Adrenal gland (tissue), 19 donors: ENCODE measurements at places on chromosomes 7 and 10.
A peak's percentile ranks its signal among the peaks of the same experiment; 100 is the strongest.

DNA sequence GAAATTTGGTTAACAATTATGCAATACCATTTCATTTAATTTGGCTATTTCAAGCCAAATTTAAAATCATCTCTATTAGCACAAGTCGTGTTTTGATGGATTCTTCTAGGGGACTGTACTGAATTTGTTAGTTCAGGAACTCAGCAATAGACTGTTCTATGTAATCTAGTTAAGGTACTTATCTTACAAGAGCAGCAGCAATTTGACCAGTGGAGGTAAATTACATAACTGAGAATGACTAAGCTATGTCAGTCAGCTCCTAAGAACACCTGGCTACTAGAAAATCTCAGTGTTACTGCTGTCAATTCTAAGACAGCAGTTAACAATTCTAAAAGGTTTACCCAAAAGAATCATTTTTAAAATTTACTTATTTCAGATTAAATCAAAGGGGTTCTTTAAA, 513.9 kb upstream of the ZWINT start:
- no peaks in the 10 kb centered on the region for H3K27me3 ChIP-seq
- H3K4me1 ChIP-seq = no peaks in the 10 kb centered on the region
- DNase-seq = no peak
- H3K4me3 ChIP-seq = no peak overlapping the region
- no peaks in the 10 kb centered on the region for H3K36me3 ChIP-seq

GRCh38 chr10:50552771-50553535, 70.8 kb downstream of the SGMS1 start:
- no peak for DNase-seq
- no peak overlapping the region for H3K27ac ChIP-seq
- peaks cover 11% of the 10 kb centered on the region for H3K4me1 ChIP-seq
- H3K27me3 ChIP-seq = no peaks in the 10 kb centered on the region
- H3K4me3 ChIP-seq = no peak overlapping the region

DNA sequence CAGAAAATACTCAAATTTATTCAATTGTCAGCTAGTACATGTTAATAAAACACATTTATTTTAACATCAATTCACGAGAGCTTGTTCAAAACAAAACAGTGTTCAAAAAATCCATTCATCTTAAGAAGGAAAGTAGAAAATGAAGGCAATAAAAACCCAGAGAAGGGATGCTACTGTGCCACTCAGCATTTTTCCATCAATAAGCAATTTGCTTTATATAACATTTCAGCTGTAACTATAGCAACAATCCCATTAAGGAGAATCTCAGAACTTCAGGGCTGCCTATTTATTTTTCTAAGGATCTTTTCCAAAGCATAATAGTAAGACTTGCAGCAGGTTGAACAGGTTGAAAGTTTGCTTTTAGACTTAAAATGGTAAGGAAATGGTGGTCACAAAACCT, 190.5 kb downstream of the PCLO start:
- no peaks in the 10 kb centered on the region for H3K27me3 ChIP-seq
- no peaks in the 10 kb centered on the region for H3K36me3 ChIP-seq
- DNase-seq = no peak
- H3K4me1 ChIP-seq = no peaks in the 10 kb centered on the region

- H3K27ac ChIP-seq = no peak overlapping the region
- no peaks in the 10 kb centered on the region for H3K36me3 ChIP-seq
Measured at GRCh38 chr10:78781251-78781913, 287.4 kb upstream of the ZMIZ1 start.

DNA sequence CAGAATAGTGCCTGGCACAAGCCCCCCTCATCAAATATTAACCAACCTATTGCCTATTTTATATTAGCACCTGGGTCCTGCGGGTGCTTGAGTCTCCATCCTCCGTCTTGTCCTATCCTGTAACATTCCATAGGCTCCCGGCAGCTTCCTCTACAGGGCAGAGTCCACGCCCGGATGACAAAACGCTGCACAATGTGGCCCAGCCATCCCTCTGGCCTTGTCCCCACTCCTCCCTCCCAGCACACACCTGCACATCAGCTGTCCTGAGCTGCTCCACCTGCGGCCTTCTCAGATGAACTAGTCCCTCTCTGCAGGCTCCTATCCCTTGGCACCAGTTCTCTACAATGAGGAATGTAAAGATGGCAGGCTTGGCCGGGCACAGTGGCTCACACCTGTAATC, 153.5 kb upstream of the PDE1C start:
- H3K27ac ChIP-seq = no peak overlapping the region
- H3K27me3 ChIP-seq = no peaks in the 10 kb centered on the region
- H3K4me1 ChIP-seq = no peaks in the 10 kb centered on the region
- no peak for DNase-seq
- no peaks in the 10 kb centered on the region for H3K36me3 ChIP-seq

- no peak for DNase-seq
- H3K4me3 ChIP-seq = no peak overlapping the region
- H3K36me3 ChIP-seq = no peaks in the 10 kb centered on the region
- no peaks in the 10 kb centered on the region for H3K4me1 ChIP-seq
- H3K27ac ChIP-seq = no peak overlapping the region
Measured at GRCh38 chr10:26502986-26503385, 64.8 kb downstream of the APBB1IP start.

DNA sequence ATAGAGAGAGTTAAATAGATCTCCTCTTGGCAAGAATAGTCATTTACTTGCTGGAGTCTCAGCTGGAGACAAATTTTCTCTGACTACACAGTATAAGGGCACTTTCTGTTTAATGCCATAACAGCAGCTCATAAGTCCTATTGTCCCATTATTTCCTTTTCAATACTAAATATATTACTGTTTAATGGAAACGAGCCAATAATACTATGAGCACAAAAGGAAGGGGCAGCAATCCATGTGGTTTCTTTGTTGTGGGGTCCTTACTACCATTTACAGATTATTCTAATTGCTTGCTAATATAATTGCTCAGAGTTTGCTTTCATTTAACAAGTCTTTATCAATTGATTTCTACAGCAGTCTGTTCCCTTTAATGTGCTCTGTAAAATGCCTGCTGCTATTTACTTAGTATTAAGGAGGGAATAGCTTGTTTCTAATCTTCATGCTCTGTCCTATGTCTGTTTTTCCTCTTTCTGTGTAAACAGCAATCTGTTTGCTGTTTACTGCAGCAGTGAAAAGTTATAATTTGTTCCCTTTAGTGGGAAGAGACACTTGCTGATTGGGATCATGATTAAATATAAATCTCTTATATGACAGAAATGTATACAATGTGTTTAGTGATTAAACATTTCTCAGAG, 296.2 kb upstream of the SMIM30 start:
- no peak overlapping the region for H3K27ac ChIP-seq
- DNase-seq = no peak
- H3K36me3 ChIP-seq = no peaks in the 10 kb centered on the region
- H3K4me3 ChIP-seq = no peak overlapping the region

DNA sequence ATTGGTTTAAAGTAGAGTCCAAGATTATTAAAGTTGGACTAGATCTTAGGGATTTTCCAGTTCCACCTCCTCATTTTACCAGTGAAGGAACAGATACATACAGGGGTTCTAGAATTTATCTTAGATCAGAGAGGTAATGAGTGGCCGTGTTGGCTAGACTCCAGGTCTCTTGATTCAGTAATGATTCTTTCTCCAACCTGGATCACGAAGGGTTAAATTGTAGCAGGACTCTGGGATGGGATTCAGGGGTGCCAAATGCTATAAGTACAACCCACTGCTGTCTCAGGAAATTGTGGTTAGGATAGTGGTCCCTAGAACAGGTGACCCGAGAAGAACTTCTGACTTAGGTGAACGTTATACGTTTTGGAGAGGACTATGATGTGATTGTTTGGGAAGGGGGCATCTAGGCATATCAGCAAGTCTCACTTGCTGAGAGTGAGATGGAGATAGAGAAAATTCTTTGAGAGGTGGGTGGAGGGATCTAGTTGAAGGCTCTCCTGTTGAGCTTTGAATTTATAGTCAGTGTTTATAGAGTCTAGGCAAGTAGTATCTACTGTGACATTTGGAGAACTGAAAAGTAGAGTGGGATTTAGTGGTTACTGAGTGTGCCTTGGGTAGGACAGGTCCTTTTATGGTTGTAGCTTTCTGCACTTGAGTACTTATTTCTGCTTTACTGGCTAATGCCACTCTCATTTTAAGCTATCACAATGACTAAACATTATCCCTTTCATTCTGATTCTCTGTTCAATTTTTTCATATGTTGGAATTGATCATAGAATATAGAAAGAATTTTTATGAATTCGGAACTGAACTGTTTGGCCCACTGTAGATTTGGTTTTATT, 58.3 kb downstream of the ST7 start:
- no peaks in the 10 kb centered on the region for H3K36me3 ChIP-seq
- H3K27ac ChIP-seq = no peak overlapping the region
- no peaks in the 10 kb centered on the region for H3K27me3 ChIP-seq
- no peak for DNase-seq
- peaks cover 28% of the 10 kb centered on the region for H3K4me1 ChIP-seq

DNA sequence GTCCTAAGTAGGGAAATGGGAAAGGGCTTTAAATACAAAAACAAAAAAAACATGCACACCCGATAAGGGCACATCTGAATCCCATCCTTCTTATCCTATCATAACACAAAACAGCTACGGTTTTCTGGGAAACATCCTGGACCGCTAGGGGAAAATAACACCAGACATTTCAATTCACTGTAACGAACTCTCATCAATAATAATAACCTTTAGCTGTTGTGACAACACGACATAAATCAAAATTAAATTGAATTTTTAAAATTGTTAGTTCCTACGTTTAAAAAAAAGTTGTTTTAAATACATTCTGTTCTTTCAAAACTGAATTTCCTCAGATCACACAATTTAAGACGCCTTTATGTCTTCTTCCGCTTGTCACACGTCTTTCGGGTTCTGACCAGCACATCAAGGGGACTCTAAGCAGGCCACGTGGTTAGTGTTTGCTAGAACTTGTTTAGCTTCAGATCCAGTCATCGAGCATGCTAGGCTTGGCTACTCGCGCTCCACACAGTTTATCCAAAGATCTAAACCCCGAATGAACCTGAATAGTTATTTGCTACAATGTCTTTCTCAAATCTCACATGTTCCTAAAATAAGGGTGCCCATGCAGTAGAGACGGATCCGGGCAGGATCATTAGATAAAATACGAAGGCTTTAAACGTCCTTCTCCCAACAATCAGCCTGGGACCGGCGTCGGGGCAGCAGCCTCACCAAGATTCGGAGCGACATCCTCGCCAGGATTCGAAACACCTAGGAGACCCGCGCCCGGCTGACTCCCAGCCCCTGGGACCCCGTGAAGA, 839 bp downstream of the IKZF5 start:
- peaks cover 9% of the 10 kb centered on the region for H3K4me1 ChIP-seq
- peak overlapping the region; percentile 87 for H3K4me3 ChIP-seq
- no peaks in the 10 kb centered on the region for H3K27me3 ChIP-seq
- no peaks in the 10 kb centered on the region for H3K36me3 ChIP-seq

DNA sequence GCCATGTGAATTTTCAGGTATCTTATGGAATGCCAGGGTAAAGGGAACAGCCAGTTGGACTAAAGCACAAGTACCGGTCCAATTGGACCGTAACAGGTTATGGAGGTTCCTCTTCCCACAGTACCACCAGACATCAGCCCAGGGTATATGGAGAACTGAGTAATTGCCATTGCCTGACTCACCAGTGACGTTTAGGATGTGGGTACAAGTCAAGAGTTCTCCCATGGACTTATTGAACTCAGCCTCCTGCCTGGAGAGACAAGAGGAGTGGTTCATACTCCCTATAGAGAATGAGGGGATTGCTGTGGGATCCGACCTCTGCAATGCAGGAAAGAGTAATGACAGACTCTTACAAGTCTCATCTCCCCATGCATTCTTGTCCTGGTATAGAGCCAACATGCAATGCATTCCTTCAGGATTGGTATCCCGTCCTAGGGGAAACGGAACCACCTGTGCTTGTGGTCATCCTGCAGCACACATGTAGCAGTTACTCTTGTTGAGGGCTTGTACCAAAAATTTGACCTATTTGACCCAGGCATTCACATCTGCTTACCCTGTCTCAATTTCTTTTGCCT, 30.7 kb upstream of the ELOVL3 start:
- no peak overlapping the region for H3K27ac ChIP-seq
- H3K36me3 ChIP-seq = no peaks in the 10 kb centered on the region
- no peak for DNase-seq
- no peak overlapping the region for H3K4me3 ChIP-seq
- no peaks in the 10 kb centered on the region for H3K27me3 ChIP-seq
- H3K4me1 ChIP-seq = no peaks in the 10 kb centered on the region

DNA sequence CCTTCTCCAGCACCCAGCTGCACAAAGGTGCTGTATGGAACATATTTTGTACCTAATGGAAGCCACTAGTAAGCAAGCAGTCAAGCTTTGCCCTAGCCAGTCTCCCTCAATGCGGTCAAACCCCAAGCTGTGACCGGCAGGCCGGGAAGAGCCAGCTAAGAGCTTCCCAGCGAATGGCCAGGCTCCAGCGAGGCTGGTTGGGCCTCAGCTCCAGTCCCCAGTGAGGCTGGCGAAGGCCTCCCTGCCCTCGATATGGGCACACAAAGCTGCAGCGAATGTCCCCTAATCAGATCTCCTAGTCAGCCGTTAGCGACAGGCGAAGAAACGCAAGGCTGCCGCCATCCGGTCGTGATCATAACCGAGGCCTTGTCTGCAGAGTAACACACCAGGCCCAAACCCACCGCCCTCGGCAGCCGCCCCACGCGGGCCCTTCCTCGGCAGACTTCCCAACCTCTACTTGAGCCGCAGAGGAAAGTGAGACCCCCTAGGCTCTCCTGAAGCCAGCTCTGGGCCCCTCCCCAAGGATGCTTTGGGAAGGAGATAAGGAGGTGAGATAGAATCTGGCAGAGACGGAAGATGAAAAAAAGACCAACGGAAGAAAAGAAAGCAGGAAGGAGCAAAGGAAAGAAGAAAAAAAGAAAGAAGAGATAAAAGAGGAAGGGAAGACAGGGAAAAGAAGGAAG, 3.1 kb upstream of the HOXA9 start:
- no peaks in the 10 kb centered on the region for H3K36me3 ChIP-seq
- H3K4me1 ChIP-seq = peaks cover 8% of the 10 kb centered on the region
- H3K4me3 ChIP-seq = no peak overlapping the region
- H3K27me3 ChIP-seq = peaks cover 61% of the 10 kb centered on the region

- DNase-seq = no peak
- H3K36me3 ChIP-seq = no peaks in the 10 kb centered on the region
- peak overlapping the region; percentile 99 for H3K4me3 ChIP-seq
- H3K27ac ChIP-seq = peak overlapping the region; percentile 95
- H3K27me3 ChIP-seq = no peaks in the 10 kb centered on the region
Measured at GRCh38 chr7:91266067-91266688, 1.9 kb downstream of the FZD1 start.

DNA sequence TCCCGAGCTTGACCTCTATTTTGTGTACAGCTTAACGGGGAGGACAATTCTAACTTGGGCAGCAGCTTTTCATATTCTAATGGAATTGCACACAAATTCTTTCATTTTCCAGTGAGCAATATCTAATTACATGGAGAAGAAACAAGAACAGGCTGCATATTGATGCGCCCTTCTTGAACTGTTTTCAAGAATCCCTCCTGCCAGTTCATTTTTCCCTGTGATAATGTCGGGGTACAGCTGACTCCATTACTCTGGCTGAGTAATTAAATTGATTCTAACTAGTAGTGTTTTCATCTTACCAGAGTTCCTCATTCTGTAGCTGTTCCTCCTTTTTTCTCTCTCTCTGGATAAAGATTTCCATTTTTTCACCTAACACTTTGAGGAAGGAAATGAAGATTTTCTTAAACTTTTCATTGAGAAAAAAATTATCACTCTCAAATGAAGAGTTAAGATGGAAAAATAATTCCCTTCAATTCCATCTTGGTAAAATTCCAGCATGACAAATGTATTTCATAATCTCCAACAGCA, 190.9 kb downstream of the FANK1 start:
- no peak for DNase-seq
- H3K4me1 ChIP-seq = no peaks in the 10 kb centered on the region
- no peak overlapping the region for H3K27ac ChIP-seq
- no peaks in the 10 kb centered on the region for H3K36me3 ChIP-seq
- no peaks in the 10 kb centered on the region for H3K27me3 ChIP-seq
